ENCODE measurements at places on chromosomes 6 and 20.

DNA sequence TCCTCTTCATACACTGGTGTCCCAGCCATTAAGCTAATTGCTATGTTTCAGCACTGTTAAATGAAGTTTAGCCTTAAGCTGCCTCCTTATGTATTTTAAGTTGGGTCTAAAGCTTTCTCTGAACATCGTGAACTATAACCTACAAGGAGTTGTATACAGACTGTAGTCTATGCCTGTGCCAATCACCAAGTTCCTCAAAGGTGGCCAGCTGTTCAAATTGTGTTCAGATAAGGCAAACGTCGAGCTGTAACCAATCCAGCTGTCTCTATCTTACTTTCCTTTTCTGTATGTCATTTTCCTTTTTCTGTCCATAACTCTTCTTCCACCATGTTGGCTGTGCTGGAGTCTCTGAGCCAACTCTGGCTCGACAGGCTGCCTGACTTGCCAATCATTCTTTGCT lies 199.6 kb downstream of the OGFRL1 start:
- DNase-seq, result no peak

DNA sequence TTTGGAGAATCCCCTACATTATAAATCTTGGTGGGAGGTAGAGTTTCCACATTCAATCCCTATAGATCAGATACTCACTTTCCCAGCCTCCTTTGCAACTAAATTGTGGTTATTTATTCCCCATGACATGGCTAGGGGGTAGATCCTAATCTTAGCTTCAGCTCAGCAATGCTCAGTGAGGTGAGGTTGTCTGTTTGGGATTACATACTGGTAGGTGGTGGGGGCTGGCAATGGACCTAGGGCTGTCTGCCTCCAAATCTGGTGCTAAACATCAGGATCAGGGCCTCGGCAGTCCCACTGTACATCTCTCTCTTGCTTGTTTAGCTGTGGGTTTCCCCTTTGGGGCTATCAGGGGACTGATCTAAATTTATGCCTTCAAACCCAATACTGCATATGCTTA lies 45.8 kb upstream of the PMEPA1 start:
- DNase-seq, result no peak

DNA sequence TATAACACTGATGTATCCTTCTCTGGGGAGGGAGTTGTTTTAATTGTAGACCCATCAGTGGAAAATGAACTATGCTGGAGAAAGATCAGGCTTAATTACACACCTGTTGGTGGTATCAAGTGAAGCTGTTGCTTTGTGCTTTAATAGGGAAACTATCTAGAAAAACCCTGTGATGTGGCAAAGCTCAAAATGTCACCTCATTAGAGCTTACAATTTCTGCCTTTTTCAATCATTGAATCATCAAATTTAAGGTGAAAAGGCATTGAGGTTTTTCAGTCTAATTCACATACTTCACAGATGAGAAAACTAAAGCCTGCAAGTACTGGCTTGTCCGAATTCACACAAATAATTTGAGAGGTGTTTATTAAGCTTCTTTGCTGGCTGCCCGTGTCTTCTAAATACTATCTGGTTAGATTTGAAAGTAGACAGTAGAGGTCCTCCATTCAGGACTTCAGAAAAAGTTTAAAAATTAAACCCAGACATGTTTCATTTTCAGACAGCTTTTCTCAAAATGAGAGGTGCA lies 143.3 kb upstream of the MAP3K7 start:
- peak; percentile 5 for DNase-seq

- DNase-seq, result no peak
Observed at GRCh38 chr20:35394271-35394670, 17.5 kb downstream of the UQCC1 start.

DNA sequence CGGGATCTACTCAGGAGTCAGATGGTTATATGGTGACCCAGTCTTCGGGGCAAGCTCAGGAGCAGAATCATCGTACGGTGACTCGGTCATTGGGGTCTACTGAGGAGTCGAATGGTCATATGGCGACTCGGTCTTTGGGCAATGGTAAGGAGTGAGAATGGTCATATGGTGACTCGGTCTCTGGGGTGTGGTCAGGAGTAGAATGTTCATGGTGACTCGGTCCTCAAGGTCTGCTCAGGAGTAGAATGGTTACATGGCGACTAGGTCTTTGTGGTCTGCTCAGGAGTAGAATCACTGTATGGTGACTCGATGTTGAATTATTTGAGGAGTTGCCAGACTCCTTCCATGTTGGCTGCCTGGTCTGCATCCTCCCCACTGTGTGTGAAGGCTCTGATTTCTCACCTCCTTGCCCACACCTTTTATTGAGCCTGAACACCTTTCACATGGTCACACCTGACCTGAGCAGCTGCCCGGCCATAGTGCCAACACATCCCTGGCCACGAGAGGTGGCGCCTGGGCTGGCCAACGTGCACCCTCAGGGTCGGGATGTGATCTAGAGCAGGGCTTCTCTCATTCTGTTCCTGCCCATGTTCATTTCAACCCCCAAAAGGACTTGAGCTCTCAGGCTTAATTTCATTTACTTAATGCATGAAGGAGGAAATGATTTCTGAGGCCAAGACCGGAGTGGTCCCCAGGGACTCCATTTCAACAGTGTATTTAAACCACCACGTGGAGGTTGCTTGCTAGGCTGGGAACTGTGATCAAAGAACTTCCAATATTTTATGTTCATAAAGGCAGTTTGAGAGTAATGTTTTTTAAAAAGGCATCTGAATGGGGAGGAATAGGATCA lies 119.5 kb downstream of the PHACTR3 start:
- DNase-seq, result no peak

DNA sequence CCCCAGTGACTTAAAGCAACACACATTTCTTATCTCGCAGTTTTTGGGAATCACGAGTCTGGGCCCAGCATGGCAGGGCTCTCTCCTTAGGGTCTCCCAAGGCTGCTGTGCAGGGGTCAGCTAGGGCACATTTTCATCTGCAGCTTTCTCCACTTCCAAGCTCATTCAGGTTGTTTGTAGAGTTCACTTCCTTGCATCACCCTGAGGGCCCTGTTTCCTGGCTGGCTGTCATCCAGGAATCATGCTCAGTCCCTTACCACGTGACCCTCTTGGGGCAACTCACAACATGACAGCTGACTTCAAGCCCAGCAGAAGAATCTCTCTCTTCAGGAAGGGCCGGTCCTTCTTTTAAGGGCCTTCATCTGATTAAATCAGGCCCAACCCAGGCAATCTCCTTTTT lies 21.3 kb downstream of the SNAP25 start:
- DNase-seq, result peak; percentile 63

DNA sequence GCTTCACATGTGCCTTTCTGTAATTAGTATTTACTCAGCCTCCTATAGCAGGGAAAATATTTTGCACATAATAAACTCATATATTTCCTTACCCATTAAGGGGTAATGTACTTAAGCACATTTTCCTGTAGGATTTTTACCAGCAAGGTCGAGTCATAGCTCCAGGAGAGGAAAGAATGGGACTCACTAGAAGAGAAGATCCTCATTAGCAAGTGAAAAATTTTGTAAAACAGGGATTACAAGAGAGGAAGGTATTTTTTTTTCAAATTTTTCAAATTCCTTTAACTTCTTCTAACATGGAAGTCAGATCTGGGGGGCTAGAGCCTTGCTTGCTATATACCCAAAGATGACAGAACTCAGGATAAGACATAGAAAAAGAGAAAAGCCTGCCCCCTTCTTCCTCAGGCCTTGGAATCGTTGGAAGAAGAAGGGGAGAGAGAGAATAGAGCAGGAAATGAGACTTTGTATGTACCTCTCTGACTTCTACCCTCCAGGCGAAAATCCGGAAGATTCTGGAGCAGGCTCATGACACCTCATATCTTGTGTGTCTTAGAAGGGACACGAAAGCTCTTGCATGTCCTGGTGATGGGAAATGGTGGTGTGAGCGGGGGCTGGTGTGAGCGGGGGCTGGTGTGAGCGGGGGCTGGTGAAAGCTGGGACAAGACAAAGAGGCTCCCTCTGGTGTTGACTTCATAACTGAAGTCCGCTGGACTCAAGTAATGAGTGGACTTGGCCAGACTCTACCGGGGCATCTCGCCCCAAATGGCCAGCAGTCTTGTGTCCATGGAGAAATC lies 256.9 kb upstream of the PLCB4 start:
- DNase-seq, result no peak

GRCh38 chr6:118933855-118934460 lies 1.0 kb downstream of the MCM9 start:
- no peak for DNase-seq

- no peak for DNase-seq
Observed at GRCh38 chr6:166253281-166253681, 54.9 kb downstream of the PRR18 start.

DNA sequence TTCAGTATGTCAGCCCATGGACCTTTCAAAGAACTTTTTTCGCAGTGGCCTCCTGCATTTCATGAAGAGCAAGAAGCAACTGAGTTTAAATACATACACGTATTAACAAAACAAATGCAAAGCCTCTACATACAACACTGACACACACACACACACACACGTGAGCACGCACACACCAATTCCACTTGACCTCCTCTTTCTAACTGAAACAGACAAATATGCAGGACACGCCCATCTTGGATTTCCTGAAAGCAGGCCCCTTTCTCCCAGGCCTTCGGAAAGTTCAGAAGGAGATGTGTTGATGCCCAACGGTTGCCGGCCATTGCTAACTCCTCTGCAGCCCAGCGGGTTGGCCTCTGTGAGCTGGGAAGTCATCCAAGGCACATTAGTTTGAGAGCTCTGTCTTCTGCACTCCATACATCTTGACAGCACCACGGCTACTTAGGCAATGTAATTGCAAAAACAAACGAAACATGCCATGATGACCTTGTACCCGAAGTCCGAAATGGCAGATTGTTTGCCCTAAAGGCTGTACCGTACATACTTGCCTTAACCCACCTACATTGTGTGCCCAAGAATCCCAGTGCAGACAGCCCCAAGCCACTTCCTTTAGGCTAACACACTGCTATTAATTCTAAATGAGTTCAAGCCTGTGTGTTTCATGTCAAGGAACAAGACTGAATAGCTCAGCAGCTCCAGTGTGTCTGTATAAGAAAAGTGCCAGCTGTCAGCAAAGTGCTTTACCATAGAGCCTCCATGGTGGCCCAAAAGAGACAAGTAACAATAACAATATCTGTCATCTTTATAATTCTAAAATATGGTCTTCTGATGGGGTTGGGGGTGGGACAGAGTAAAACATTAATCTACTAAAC lies 138.8 kb upstream of the RNF217 start:
- no peak for DNase-seq

DNA sequence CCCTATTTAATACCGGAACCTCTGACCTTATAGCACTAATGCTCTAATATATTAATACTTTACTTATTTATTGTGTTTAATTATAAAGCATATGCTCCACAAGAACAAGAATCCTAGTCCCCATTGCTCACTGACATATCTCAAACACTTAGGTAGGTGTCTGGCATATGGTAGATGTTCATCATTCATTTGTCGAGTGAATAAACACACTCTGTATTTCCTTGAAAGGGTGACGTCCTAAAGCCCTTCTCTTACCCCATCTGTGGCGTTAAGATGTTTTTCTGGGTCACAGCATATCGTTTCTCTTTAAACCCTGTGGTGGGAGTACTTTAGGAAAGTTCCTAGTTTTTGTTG lies 45.3 kb downstream of the NCOA3 start:
- DNase-seq, result no peak

GRCh38 chr6:17945111-17945510 lies 42.3 kb downstream of the KIF13A start:
- no peak for DNase-seq

DNA sequence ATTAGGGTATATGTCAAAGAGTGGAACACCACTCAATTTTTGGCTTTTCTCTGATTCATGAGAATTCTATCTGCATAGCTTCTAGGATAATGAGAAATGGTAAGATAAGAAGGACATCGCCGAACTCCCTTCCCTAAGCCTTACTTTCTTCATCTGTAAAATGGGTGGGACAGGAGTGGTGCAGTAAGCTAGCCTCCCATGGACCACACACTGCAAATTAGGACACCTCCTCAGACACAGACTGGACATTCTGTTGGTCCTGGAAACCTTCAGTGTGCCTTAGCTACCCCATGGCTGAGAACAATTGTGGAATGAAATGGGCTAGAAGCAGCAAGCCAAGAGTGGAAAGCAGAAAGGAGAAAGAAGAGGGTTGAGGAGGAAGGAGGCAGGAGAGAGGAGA lies 89.6 kb downstream of the BMP7 start:
- DNase-seq, result no peak

DNA sequence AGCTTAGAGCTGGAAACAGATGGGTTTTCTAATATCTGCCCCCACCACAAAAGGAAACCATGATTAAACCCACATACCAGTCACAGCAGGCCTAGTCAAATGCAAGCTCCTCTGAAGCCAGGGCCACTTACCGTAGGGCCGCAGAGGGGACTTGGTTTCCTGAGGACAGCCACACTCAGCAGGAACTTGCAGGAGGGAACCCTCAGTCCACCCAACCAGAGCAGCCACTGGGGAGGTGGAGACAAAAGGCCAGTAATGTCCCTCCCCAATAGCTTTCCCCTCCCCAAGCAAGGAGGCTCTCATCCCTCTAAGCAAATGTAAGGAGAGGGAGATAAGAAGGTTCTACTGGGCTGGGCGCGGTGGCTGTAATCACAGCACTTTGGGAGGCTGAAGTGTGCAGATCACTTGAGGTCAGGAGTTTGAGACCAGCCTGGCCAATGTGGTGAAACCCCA lies 384.4 kb upstream of the JARID2 start:
- DNase-seq, result no peak

- DNase-seq, result no peak
Observed at GRCh38 chr6:104633125-104633524, 226.6 kb downstream of the HACE1 start.

DNA sequence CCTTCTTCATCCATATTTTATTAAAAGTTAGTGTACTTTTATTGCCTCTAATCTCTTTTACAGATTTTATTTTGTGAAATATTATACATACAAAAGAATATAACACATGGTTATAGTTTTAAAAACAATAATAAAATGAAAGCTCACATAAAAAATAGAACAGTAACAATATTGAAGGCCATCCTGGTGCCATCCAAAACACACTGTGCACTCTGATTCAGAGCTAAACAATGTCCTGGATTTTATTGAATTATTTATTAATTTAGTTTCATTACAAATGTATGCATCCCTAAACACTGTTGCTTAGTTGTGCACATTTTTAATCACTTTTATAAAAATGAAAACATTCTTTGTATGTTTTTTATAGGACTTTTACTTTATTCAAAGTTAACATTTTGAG lies 32.9 kb downstream of the RNF217 start:
- no peak for DNase-seq

DNA sequence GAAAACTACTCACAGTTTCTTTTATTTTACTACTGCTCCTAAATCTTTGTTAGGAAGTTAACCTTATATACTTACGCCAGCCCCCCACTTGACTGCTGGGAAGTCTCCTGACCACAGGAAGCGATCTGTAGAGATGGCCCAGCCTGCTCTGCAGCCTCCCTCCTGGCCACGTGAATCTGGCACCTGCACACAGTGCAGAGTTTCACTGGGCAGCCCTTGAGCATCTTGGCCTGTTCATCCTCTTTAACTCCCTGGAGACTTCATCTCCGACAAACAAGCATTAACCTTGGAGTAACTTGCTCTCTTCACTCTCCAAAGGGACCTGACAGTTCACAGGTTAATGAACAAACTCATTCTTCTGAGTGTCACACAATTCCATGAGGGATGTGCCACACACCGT lies 294.1 kb downstream of the BTBD9 start:
- no peak for DNase-seq

GRCh38 chr6:128252341-128253176 lies 267.8 kb downstream of the PTPRK start:
- DNase-seq, result no peak

GRCh38 chr6:81023007-81023582 lies 729.4 kb downstream of the TENT5A start:
- DNase-seq, result no peak
